HT-29 (cell line): ENCODE measurements at places on chromosomes 3 and 15. TPM values are rescaled to one million over a fixed set of nuclear protein-coding genes. Genes with fewer than 3 reads are reported as not detected.

DNA sequence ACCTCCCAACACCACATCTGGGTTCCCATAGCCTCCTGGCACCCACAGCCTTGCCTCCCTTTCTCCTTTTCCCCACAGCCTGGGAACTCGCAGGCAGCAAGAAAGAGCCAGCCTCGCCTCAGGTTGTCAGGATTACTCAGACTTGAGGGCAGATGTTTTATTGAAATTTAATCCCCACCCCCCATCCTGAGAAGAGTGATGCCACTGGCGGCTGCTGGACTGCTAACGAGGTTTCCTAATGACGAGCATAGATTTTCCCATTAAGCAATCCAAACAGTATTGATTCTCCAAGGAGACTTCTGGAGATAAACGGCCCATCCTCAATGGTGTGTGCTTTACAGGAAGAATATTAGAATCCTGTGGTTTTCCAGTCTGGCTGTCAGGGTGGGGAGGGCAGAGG, 13.7 kb downstream of the SHF start:
- DNase-seq = no peak

Gene SYNPR
- not detected in 2 replicates for total RNA-seq

- DNase-seq = no peak
Measured at GRCh38 chr3:46383951-46384330, 13.2 kb downstream of the CCR5 start.

Gene HHATL
- total RNA-seq = not detected in 2 replicates

- peak; percentile 66 for DNase-seq
Measured at GRCh38 chr3:143972505-143973258, 1.1 kb downstream of the DIPK2A start.

Gene SAMD7
- not detected in 2 replicates for total RNA-seq

Gene SUMF1
- 17.5 and 21.8 TPM in 2 replicates for total RNA-seq

DNA sequence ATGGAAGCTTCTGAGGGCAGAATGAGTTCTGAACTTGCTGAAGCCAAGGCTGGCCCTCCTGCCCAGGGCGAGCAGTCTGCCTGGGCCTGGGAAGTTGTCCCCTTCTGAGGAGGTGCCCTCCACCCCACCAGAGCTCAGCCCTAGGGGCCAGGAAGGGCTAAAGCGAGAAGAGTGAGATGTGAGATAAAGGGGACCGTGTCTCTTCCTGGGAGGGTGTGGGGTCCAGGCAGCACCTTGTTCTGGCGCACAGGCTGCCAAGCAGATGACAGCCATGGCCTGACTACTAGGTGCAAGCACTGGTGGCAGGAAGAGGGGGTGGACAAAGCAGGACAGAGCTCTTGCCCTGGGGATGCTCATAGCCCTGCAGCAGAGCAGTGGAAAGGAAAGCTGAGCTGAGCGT, 3.7 kb downstream of the PAK6 start:
- no peak for DNase-seq

DNA sequence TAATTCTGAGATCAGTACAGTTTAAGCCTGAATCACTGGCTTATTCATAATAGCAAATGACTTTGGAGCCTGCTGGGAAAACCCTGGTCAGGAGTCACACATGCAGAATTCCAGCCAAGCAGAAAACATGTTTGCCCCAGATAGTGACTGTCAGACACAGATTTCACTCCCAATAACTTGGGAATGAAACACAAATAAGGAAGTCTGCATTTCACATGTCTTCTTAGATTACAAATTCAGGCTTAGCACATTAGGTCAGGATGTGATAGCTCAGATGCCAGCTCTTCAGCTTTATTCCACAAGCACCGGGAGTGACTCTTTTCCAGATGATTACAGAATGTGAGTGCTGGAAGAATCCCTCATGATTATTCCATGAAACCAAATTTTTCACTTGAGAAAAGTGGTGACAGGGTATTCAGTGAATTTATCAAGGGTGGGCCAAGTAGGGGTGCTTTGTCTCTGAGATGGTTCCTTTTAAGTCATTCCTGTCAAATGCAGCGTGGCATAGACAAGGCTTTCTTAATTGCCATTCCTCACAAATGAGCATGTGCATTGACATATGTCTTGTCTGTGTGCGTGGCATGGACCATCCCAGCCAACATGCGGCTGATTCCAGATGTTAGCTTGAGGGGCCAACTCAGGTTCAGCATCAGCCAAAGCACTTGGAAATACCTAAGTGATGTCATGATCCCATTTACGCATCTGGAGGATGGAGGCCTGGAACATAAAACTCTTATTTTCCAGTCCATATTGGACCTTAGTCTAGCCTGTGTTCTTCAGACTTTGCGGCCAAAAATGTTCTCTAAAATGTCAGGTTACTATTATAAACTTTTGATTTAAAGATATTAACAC, 191.0 kb downstream of the EPHB1 start:
- no peak for DNase-seq

- no peak for DNase-seq
Measured at GRCh38 chr3:125125821-125126245, 70.0 kb upstream of the HEG1 start.

Gene PIGZ
- 7.3 and 10.1 TPM in 2 replicates for total RNA-seq
